ENCODE measurements at places on chromosomes 1 and 21.

- peak; percentile 12 for DNase-seq
These were observed 145.4 kb downstream of the SLC45A1 start for GRCh38 chr1:8463144-8463927.

DNA sequence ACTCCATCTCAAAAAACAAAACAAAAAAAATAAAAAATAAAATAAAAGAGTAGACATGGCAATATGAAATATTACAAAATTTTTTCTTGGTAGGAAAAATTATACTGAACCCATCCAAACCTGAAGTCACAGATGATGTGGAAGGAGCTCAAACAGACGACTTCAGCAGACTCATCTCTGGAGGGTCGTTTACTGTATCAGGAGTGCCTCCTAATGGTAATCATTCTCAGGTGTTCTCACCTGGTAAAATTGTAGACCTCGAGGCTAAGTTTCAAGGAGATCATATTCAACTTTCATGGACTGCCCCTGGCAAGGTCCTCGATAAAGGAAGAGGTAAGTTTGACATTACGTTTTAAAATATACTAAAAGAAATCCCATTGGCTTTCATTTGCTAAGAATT is 54.3 kb upstream of the SH3GLB1 start:
- no peak for DNase-seq

DNA sequence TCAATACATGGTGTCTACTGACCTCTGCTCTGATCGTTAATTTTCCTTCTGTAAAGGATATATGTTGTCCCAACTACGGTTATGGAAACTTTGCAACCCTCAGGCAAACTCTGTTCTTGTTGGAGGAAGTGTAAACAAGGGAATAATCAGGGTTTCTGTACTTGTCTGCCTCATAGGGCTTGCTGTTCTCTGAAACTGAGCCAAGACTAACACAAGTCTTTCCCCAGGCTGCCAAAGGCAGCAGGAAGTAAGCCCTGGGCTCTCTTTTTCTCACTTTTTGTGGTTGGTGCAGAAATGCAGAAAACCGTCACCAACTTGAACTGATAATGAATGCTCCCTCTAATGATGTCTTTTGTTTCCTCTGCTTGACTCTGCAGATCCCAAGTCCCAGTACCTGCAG is 7.6 kb downstream of the CYP4X1 start:
- DNase-seq = no peak

DNA sequence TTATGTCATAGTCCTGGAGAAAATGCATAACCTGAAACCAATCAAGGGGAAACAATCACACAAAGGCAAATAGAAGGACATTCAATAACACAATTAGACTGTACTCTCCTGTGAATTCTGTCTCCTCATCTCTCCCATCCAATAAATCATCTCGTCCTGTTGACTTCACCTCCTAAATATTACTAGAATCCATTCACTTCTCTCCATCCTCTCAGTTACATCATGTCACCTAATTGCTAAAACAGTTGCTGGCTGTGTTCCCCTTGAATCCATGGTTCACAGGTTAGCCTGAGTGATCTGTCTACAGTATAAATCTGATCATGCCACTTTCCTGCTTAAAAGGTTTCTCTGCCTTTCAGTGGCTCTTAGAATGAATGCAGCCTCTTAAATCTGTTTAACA is 220.2 kb downstream of the TGFB2 start:
- no peak for DNase-seq

- DNase-seq = no peak
These were observed 20.6 kb upstream of the TMEM51 start for GRCh38 chr1:15132965-15133364.

DNA sequence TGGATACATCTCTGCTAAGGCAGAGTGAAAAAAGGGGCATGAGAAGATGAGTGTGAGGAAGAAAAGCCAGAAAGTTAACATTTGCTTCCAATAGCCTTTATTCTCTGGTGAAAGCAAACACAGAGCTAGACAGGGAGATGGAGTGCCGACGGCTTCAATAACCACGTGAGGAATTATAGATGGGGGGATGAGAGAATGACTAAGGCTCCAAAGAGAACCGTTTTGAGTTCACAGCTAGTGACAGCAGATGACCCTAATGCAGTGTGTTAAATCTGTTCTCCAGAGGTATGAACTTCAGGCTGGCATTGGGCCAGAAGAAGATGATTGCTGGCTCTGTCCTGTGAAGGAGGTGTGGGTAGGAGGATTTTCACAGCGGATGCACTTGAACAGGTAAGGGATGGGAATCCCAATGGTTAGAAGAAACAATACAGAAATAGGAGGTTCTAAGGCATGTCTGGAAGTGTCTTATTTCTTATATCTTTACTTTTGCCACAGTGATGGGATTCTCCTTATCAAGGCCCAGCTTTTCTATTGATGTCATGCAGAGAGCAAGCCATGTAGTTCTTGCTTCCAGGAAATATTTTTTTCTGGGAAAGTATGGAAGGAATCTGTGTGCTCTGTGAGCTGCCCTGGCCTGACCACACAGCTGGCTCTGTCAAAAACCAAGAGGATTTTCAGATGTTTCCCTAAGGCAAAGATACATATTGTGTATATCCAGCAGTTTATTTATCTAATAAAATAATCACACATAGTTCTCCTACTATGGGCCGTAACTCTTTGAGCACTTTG is 573.8 kb downstream of the LTN1 start:
- no peak for DNase-seq

Data from CD4-positive, alpha-beta T cell treated with Interleukin-21 for 1 hour (primary cell).